ENCODE measurements at places on chromosomes 6 and 20. TPM values are rescaled to one million over a fixed set of nuclear protein-coding genes. Genes with fewer than 3 reads are reported as not detected.

DNA sequence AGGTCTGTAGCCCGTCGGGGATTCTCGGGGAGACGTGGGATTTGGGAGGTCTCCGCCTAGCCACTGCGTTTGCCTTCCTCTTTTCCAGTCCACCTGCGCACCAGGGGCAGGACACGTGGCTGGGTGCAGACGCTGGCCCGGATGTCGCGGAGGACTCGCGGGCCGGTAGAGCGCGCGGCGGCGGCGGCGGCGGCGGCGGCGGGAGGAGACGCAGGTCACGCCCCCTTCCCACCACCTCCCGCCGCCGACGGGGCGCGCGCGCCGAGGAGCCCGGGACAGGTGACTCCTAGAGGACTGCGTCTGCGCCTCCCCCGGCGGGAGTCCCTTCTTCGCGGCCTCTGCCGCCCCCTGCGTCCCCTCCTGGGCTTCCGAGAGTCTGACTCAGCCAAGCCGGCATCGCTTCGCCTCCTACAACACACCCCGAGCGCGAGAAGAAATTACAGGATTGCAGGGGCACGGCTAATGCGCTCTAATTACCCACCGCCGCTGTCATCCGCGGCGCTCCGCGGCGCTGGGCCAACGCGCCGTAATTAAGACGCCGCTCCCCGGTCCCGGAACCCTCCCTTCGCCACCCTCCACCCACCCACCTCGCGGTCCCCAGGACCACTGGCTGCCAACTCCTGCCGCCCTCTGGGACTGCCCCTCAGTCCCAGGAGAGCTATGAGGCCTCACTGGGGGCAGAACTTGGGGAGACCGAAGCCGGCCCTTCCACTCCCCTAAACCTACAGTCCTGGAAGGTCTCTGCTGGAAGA lies 124.5 kb downstream of the MRPL14 start:
- peak; percentile 49 for DNase-seq

Gene ZNF341
- total RNA-seq: 6.8 TPM

GRCh38 chr20:53949319-53949839 lies 121.0 kb downstream of the BCAS1 start:
- peak; percentile 79 for DNase-seq

Gene DLL1
- not detected for total RNA-seq

DNA sequence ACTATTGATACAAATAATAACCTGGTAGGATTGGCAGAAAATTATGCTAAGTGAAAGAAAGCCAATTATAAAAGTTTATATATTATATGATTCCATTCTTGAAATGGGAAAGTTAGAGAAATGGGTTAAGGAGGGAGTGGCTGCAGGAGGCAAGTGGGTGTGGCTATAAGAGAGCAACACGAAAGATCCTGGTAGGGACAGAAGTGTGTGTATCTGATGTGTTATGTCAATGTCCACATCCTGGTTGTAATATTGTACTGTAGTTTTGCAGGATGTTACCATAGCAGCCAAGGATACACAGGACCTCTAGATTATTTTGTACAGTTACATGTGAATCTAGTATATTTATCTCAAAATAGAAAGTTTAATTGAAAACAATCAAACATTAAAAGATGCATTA lies 46.8 kb downstream of the SNX5 start:
- DNase-seq: no peak
